ENCODE measurements at places on chromosomes 2 and 18. TPM values are rescaled to one million over a fixed set of nuclear protein-coding genes. Genes with fewer than 3 reads are reported as not detected.

DNA sequence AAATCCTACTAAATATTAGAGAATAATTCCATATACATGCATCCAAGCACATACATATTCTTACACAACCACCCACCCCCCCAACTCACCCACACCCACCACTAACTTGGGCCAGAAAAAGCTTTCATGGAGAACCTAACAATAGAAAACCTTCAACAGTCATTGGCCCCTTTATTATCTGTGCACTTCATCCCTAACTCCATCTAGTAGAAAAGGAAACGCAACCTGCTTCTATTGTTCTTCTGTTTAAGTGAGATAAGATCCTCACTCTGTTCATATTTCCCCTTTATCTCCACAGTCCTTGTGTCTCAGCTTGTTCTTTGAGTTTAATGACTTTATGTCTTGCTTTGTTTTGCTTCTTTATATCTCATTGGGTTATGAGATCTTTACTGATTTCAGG is 1740.2 kb upstream of the CELF4 start:
- DNase-seq, result no peak
- no peak overlapping the region for H3K4me3 ChIP-seq
- no peaks in the 10 kb centered on the region for H3K4me1 ChIP-seq

- peaks cover 52% of the 10 kb centered on the region for H3K4me1 ChIP-seq
- H3K27ac ChIP-seq, result peak overlapping the region; percentile 91
- H3K27me3 ChIP-seq, result no peaks in the 10 kb centered on the region
- no peak overlapping the region for H3K4me3 ChIP-seq
- DNase-seq, result no peak
- no peaks in the 10 kb centered on the region for H3K36me3 ChIP-seq
These were observed 105.0 kb downstream of the COL6A3 start for GRCh38 chr2:237309011-237309410.

SIX2 gene
- total RNA-seq, result not detected

FAP gene
- total RNA-seq, result 35.7 TPM

DNA sequence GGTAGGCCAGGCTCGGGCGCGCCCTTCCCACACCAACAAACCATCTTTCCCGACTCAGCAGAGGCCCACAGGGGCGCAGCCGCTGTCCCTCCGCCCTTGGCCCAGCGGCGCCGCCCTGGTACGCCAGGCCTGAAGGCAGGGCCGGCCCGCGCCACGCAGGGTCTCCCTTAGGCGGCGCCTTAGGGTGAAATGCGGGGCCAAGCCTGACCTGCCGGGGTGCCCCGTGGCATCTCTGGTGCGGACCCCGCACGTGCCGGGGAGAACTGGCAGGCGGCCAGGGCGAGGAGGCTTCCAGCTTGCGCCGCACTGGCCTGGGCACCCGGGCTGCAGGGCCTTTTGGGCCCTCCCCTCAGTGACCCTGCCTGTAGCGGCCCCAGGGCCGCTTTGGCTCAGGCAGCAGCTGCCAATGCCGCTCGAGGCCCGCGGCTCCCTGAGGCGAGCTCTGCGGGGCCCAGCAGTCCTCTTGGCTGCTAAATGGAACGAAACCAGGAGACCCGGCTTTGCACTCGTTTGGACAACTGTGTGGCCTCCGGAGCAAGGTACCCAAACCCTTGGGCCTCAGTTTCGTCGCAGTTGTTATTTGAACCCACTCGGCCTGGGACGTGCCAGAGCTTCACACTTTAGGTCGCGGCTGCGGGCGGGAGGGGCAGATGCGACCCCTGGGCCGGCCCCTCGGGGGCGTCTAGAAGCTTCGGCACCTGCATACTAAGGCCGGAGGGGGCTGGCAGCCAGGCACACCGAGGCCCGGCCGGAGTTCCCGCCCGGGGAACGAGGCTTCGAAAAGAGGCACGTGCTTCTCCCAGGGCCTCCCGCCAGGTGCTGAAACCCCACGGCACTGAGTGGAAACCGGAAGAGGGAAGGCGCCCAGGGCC is 8.5 kb downstream of the OTX1 start:
- H3K4me1 ChIP-seq, result peaks cover 55% of the 10 kb centered on the region
- peaks cover 100% of the 10 kb centered on the region for H3K27me3 ChIP-seq
- DNase-seq, result peak; percentile 61
- H3K4me3 ChIP-seq, result peak overlapping the region; percentile 15

- H3K4me1 ChIP-seq, result no peaks in the 10 kb centered on the region
- H3K4me3 ChIP-seq, result no peak overlapping the region
These were observed 608.8 kb downstream of the LRP1B start for GRCh38 chr2:141522048-141522447.

- DNase-seq, result peak; percentile 50
- no peaks in the 10 kb centered on the region for H3K27me3 ChIP-seq
- H3K27ac ChIP-seq, result no peak overlapping the region
- H3K36me3 ChIP-seq, result no peaks in the 10 kb centered on the region
These were observed 46.5 kb downstream of the KCNIP3 start for GRCh38 chr2:95343429-95344214.

DNA sequence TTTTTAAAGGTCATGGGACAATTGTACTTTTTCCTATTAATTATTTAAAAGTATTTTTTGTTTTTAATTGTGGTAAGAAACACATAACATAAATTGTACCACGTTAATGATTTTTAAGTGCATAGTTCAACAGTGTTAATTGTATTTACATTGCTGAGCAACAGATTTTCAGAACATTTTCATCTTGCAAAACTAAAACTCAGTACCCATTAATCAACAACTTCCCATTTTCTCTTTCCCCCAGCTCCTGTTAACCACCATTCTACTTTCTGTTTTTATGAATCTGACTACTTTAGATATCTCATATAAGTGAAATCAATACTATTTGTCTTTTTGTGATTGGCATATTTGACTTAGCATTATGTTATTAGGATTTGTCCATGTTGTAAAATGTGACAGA is 483.9 kb upstream of the ZNF804A start:
- H3K4me3 ChIP-seq, result no peak overlapping the region
- no peaks in the 10 kb centered on the region for H3K4me1 ChIP-seq
- no peak for DNase-seq
- no peaks in the 10 kb centered on the region for H3K36me3 ChIP-seq

DNA sequence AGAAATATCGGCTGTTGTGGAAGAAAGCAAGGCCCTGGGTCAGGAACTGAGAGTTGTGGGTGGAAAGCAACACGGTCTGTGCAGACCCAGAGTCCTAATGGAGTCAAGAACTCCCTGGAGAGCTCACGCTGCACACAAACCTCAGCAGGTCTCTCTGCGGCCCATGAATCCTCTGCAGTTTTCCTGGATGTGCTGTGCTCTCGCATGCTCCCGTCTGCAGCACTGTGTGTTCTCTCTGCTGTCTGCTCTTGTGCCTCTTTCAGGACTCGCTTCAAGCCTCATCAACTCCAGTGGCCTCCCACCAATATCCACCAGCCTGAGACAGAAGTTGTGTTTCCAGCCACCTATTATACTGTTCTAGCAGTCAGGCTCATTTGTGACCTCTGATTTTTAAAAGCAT is 24.3 kb downstream of the RNU4ATAC start:
- no peak overlapping the region for H3K4me3 ChIP-seq
- no peaks in the 10 kb centered on the region for H3K36me3 ChIP-seq
- no peaks in the 10 kb centered on the region for H3K4me1 ChIP-seq
- H3K27me3 ChIP-seq, result no peaks in the 10 kb centered on the region

DNA sequence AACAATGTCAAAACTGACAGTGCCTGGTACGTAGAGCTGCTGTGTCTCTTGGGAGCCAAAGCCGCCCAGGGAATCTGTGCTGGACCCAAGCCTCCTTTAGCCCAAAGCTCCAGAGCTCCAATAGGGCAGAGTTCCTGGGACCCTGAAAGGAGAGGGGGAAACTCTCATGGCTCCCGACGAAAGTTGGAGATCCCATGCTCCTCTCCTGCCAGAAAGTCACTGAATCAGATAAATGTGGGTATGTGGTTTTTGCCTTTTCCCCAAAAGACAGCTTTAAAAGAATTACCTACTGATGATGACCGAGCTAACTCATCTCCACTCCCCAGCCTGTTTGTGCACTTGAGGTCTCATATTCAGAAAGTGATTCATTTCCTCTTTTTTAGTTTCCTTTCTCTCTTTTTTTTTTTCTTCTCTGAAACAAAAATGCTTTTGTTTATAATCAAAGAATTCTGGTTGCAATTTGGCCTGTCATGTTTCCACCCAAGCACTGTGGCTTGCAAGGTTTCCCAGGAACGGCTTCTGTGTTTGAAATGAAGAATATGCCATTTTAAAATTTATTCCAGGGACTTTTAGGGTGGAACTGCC is 14.1 kb upstream of the PMAIP1 start:
- H3K36me3 ChIP-seq, result no peaks in the 10 kb centered on the region
- no peaks in the 10 kb centered on the region for H3K27me3 ChIP-seq
- no peak overlapping the region for H3K27ac ChIP-seq

TBR1 gene
- not detected for total RNA-seq
